ENCODE measurements at places on chromosomes 1 and 21. TPM values are rescaled to one million over a fixed set of nuclear protein-coding genes. Genes with fewer than 3 reads are reported as not detected.

APOBEC4 gene
- not detected for total RNA-seq

IVL gene
- total RNA-seq: 0.06 TPM

- peak; percentile 67 for DNase-seq
These were observed at the start of gene MTARC1 for GRCh38 chr1:220786337-220787068. MTARC1 (plus strand) TSS chr1:220786913; CDS start chr1:220786945, 32 bp downstream.

DNA sequence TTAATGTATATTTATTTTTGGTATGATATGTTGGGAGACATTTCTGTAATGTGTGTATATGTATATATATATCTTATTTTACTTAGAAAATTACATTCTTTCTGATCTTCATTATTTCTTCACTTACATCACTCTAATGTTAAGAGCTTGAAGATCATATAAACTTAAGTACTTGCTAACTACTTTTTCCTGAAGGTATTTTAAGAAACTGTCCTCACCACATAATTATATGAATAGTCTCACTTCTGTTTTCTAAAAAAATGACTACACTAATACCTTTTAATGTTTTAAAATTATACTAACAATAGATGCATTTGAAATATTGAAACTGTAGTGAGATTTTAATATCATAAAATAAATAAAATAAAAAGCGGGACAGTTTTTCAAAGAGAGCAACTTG is 377.1 kb downstream of the LRRIQ3 start:
- DNase-seq: no peak

- no peak for DNase-seq
These were observed 6.3 kb downstream of the OR14I1 start for GRCh38 chr1:248696261-248696660.

- peak; percentile 92 for DNase-seq
These were observed 165.9 kb downstream of the SDCCAG8 start for GRCh38 chr1:243421784-243422183.

Measured in Daoy (cell line).